ENCODE measurements at places on chromosomes 2 and 18. TPM values are rescaled to one million over a fixed set of nuclear protein-coding genes. Genes with fewer than 3 reads are reported as not detected.
A peak's percentile ranks its signal among the peaks of the same experiment; 100 is the strongest.

GRCh38 chr2:201100497-201100896, 15.5 kb upstream of the CFLAR start:
- no peak for DNase-seq

ALLC gene
- total RNA-seq = not detected

DNA sequence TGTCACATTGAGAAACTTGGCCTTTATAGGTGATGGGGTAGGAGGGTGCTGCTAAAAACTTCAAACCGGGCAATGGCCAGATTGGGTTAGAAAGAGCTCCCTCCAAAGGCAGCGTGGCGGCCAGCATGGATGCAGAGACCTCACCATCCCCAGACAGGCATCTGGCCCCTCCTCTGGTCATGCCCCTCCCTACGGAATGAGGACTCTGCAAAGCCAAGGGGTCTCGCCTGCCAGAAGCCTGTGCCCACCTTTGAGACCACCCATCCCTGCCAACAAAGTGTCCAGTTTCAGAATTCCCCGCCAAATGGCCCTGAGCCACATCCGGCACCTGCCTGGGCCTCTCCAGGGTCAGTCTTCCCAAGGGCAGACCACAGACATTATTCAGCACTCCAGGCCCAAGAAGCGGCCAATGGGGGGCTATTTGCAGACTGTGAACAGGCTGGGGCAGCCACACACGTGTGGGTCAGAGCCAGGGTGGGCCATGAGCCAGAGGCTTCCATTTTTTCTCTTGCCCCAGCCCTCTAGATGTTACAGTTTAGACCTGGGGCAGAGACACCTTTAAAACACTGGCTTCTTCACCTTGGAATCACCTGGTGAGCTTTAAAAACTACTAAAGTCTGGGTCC, 4.2 kb upstream of the ATP6V1B1 start:
- no peak for DNase-seq

- DNase-seq = no peak
Measured at GRCh38 chr2:47639467-47639866, 143.5 kb upstream of the MSH6 start.

GRCh38 chr2:40653829-40654228, 201.9 kb upstream of the SLC8A1 start:
- no peak for DNase-seq

DLGAP1 gene
- 1.6 TPM for total RNA-seq

TUBA4B gene
- not detected for total RNA-seq

COL4A4 gene
- under 0.01 TPM for total RNA-seq

ITGB6 gene
- 0.47 TPM for total RNA-seq

- DNase-seq = no peak
Measured at GRCh38 chr2:9982248-9982647, 30.8 kb downstream of the GRHL1 start.

DNA sequence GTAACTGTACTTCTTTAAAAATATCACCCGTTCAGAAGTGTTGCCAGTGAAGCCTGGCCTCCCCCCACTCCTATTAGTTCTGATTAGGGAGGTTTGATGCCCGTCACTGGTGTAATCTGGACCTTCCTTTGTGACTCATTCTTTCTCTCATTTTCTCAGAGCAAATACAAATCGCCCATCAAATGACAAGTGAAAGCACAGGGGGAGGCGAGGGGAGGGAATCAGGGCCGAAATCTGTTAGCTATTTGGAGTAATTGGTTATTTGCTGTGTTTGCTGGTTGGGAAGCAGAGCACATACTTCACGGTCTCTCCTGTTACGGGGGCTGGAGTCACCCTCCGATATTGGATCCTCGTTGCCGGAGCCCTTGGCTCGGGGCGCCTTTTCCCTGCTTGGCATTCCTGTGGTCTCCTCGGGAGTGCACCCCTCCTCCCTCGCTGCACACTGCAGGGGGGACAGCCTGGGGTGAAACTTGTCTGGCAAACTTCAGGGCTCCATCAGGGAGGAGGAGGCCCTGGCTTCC, 178.1 kb downstream of the DYSF start:
- DNase-seq = no peak

GRCh38 chr2:232286001-232286868, 92.3 kb upstream of the ALPP start:
- no peak for DNase-seq

DNA sequence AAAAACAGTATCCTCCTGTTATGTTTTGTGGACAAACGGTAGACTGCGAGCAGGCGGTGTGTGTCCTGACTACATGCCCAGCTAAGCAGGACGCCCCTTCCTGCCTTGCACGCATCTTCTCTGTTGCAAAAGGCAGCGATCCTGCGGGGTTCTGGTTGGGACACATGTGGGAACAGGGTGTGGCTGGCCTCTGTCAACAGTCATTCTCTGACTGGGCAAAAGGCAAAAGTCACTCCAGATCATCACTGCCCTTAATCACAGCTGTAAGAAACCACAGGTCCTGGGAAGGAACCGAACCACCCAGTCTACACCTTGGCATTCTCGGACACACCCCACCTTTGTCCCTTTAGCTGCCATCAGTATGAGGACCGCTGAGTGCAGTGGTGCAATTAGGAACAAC, 44.3 kb upstream of the TMEM87B start:
- no peak for DNase-seq

GRCh38 chr18:34604591-34604990, 105.5 kb upstream of the DTNA start:
- no peak for DNase-seq

CRYBA2 gene
- total RNA-seq = not detected

DNA sequence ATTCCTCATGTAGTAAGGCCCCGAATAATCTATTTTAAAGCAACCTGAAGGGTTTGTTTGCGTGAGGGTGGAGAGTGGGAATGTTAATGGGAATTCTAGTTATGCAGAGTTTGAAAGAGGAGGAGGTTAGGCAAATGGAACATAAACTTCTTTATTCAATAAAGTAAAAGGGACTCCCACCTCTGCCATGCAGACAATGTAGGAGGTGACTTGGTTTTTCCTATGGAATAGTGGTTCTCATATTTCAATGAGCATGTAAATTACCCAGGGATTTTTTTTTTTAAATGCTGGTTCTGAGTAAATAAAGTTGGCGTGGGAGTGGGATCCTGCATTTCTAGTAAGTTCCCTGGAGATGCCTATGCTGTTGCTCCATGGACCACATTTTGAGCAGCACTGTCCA, 367.9 kb downstream of the THSD7B start:
- DNase-seq = no peak

GRCh38 chr2:162113776-162114168, 38.3 kb downstream of the GCG start:
- peak; percentile 62 for DNase-seq

GCA gene
- 5.5 TPM for total RNA-seq

GRCh38 chr18:30288662-30289414, 753.7 kb downstream of the DSC3 start:
- no peak for DNase-seq

- DNase-seq = no peak
Measured at GRCh38 chr2:148796735-148797512, 78.1 kb upstream of the KIF5C start.

DNA sequence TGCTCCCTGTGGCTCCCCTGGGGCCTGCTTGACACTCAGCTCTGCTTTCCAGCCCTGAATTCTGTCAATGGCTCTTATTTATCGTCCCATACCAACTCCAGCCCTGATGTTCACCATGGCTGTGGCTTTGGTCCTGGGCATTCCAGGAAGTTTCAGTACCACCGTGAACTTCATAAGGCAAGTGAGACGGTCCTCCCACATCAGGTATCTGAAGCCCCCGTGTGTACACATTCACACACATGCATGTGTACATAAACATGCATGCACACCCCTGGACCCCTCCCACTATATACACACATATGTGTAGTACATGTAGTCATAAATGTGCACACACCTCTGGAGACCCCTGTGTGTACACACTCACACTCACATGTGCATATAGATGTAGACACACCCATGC, 43.3 kb upstream of the PUM2 start:
- no peak for DNase-seq

DNA sequence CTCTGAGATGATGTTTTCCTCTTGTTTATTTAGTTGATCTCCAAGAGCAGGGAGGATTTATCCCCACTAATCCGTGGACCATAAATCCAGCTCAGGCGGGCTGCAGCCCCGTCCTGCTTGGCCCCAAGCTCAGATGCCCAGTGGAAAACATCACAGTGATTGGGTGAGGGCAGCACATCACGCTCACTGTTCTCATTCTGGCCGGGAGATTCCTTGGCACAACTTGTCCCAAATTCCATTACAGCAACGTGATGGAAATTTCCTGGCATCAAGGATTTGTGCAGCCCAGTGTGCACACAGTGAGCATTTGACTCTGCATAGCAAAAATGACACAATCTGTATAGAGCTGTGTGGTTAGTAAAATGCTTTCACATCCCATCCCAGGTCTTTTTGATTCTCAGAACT, 96.8 kb downstream of the VAPA start:
- DNase-seq = no peak

ELOA2 gene
- not detected for total RNA-seq

CD226 gene
- under 0.01 TPM for total RNA-seq

GRCh38 chr2:164657129-164657528, 35.8 kb upstream of the GRB14 start:
- DNase-seq = no peak

DNA sequence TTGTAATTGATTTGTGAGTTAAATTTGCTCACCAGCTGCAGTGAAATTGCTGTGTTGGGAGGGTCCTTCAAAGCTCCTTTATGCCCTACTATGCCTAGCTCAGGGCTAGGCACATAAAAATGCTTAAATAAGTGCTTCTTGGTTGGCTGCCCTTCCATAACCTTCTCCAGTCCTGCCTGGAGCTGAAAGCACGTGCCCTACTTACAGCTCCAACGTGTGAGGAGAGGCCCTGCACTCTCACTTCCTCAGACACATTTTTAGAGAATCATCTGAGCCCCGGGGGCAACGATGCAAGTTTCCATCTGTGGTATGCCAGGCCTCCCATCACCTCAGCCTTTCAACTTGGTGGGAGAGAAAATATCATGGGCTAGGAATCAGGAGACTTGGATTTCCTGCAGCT, 202.7 kb downstream of the BCL11A start:
- no peak for DNase-seq

DNA sequence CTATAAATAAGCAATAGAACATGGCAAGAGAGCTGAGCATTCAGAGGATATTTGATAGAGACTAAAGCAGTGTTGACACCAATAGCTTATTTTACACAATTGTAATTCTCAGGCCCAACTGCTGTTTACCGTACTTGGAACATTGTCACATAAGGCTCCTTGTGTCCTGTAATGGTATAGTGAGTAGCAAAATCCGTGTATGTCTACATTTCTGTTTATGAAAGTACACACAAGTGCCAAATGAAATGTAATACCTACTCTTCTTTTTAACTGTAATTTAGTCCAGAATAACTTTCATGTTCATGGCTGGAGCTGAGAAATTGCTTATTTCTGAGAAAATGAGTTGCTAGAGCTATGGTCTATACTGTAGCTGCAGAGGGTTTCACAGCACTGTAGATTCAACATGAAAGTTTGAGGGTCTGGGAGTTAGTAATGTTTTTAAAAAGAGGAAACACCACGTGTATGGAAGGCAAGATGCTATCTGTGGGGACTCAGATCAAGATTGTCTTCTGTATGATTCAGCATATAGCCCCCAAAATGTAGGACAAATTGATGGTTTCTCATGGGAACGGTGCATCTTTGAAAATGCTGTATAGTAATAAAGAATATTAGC, 110.2 kb upstream of the NOSTRIN start:
- DNase-seq = no peak

C1QL2 gene
- total RNA-seq = not detected

- no peak for DNase-seq
Measured at GRCh38 chr2:58893656-58894351, 652.7 kb upstream of the FANCL start.

DNA sequence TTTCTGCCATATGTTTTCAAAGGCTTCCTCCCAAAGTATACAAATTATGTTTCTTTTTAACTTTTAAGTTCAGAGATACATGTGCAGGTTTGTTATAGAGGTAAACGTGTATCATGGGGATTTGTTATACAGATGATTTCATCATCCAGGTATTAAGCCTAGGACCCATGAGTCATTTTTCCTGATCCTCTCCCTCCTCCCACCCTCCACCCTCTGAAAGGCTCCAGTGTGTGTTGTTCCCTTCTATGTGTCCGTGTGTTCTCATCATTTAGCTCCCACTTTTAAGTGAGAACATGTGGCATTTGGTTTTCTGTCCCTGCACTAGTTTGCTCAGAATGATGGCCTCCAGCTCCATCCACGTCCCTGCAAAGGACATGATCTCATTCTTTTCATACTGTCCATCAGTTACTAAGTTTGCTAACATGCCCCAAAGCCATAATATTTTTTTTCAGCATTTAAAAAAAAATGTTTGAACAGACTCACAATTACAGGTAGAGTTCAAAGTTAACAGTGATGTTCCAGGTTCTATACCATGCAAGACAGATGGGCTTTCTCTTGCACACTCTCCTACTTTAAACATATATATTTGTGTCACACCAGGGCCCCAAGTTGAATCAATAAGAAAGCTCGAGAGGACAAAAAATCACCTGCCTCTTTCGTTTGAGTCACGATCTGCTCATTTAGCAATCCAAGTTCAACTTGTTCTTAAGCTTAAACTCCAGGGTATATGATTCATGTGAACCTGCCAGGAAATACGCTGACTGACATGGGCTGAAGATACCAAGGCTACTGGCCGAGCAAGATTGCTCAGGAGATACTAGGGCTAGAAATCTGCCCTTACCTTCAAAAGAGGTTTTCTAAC, 77.6 kb downstream of the AP1S3 start:
- no peak for DNase-seq

DNA sequence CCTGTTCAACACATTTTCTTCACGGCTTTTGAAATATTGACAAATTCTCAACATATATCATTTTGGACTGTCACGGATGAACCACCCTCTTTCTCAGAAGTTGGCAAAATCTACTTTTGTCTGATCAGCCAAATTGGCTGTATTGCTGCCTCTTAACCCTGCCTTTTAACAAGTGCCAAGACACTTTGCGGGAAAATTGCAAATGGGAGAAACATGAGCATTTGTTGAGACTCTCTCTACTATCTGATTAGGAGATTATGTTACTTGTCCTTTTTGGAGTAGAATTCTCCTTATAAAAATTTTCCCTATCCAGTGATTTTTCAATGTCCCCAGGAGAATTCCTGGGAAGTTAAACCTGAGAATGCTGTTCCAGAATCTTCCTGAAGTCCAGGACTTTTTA, 256.2 kb upstream of the ZSWIM2 start:
- no peak for DNase-seq

DNA sequence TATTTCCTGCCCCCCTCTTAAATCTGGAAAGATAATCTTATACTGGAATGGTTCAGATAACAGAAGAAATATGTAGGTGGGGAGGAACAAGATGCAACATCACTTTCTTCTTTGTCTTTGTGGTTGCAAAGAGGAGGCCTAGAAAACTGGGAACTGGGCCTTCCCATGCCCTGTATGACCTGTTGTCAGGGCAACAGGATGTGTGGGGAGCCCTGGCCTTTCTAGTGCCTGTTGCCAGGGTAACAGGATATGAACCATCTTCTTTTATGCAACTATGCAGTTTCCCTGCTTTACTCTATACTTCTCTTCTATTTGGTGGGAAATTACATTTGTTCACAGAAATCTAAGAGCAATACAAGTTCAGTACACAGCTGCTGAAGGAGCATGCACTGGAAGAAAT, 79.8 kb upstream of the PDE1A start:
- DNase-seq = no peak

- no peak for DNase-seq
Measured at GRCh38 chr2:43420389-43420801, 175.4 kb downstream of the THADA start.

Measured in glomerular endothelial cell (primary cell).